ENCODE measurements at places on chromosomes 4 and X.

DNA sequence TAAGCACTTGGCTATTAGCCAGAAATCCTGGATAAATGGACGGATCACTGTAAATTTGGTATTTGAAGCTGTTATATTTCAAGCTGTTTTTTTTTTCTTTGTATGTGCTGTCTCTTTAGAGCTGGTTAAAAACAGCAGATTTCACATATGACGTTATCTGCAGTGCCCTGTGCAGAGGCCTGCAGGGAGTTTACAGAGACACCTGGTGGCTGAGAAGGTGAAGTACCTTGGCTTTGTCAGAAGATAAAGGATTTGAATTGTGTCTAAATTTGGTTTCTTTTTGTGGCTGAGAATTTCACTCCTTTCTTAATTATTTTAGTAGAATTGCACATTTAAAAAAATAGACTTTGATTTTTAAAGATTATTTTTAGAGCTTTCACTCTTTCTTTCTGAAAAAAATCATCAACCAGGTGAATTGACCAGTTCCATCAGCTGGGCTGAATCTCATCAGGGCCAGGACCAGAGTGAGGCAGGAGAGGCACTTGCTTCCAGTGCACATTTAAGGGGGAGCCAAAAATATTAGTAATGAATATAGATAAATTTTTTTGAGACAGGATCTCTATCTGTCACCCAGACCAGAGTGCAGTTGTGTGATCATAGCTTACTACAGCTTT is 9.6 kb upstream of the CHRNA9 start:
- peak; percentile 77 for DNase-seq

- DNase-seq: peak; percentile 84
These were observed 38.6 kb downstream of the PHOX2B start for GRCh38 chr4:41709844-41710481.

- DNase-seq: no peak
These were observed 2.4 kb upstream of the CFAP299 start for GRCh38 chr4:80333121-80333520.

DNA sequence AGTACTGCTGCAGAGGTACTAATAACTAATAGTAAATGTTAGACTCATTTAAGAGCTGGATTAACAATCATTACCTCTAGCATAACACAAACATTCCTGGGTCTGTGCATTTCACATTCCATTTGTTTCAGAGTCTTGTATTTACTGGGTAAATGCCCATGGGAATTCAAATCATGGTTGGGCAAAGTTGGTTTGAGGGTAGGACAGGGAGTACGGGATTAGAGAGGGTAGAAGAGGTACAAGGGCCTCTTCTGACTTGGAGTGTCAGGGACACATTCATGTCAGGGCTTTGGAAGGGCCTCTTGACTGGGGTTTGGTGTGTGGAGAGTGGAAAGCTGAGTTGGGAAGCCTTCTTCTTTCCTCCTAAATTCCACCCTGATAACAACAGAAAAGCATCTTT is 65.9 kb downstream of the WWC2 start:
- no peak for DNase-seq

- peak; percentile 68 for DNase-seq
These were observed 44.0 kb downstream of the SLC25A5 start for GRCh38 chrX:119512146-119512800.
